ENCODE measurements at places on chromosomes 12 and 14. TPM values are rescaled to one million over a fixed set of nuclear protein-coding genes. Genes with fewer than 3 reads are reported as not detected.

DNA sequence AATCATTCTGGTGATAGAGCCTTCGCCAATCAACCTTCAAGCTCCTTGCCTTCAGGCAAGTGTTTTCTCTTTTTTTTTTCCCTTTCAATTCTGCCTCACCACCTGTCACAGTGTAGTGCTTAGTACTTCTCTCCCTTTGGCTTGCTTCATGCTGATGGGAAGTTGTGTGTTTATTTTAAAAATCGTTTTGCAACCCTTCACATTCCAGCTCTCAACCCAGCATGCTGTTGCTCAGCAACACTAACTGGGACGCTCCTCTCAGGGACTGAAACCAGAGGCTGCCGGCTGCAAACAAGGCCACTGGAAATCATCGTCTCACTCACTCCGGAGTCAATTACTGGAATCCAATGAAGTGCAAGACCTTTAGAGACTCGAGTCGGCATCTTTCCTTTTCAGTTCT, 342.7 kb downstream of the PRKD1 start:
- no peak for DNase-seq

DNA sequence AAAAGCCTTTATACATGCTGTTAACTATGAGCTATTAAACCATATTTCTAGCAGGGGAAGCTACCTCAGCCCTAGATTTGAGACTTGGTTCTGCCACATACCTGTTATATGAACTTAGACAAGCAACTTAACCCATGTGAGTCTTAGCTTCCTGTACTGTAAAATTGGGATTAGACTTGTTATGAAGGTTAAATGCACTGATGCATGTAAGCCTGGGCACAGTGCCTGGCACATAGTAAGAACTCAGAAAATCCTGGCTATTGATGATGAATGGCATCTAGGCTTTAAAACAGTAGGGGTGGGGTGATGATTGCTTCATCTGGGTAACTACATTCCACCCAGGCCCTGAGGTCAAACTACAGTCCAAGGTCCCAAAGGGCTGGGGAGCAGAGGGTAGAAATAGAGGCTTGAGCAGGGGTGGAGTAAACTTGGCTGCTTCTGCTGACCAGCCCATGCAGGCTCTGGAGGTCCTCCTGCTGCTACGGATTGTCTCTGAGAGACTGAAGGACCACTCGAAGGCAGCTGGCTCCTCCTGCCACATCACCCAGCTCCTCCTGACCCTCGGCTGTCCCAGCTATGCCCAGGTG, 11.3 kb downstream of the ESPL1 start:
- DNase-seq: no peak

Gene SERPINA3
- 2.6 TPM for total RNA-seq

Gene KIF26A
- total RNA-seq: 0.05 TPM

Gene ALDH1L2
- total RNA-seq: 13.2 TPM

- no peak for DNase-seq
Observed at GRCh38 chr12:109689426-109689825, 24.2 kb upstream of the FAM222A start.

- no peak for DNase-seq
Observed at GRCh38 chr12:27178255-27178654, 65.8 kb upstream of the STK38L start.

- no peak for DNase-seq
Observed at GRCh38 chr12:3177778-3178425, 100.7 kb downstream of the TSPAN9 start.

- DNase-seq: no peak
Observed at GRCh38 chr14:69769623-69770022, 2.7 kb downstream of the SRSF5 start.

DNA sequence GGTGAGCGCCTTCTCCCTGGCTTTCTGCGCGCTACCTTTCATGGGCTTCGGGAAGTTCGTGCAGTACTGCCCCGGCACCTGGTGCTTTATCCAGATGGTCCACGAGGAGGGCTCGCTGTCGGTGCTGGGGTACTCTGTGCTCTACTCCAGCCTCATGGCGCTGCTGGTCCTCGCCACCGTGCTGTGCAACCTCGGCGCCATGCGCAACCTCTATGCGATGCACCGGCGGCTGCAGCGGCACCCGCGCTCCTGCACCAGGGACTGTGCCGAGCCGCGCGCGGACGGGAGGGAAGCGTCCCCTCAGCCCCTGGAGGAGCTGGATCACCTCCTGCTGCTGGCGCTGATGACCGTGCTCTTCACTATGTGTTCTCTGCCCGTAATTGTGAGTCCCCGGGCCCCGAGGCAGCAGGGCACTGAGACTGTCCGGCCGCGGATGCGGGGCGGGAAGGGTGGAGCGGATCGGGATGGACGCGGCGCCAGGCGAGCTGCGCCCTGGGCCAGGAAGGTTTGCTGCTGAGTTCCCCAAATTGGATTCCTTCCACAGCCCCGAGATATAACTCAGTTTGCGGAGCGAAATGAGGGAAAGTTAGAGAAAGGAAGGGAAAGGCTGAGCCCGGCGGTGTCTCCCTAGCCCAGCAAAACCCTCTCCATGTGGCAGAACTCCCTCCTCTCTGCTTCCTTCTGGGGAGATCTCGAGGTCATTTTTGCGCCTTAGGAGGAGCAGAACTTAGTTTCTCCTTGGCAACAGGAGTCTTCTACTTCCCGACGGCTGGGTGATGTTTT, 972 bp downstream of the PTGDR start:
- no peak for DNase-seq

DNA sequence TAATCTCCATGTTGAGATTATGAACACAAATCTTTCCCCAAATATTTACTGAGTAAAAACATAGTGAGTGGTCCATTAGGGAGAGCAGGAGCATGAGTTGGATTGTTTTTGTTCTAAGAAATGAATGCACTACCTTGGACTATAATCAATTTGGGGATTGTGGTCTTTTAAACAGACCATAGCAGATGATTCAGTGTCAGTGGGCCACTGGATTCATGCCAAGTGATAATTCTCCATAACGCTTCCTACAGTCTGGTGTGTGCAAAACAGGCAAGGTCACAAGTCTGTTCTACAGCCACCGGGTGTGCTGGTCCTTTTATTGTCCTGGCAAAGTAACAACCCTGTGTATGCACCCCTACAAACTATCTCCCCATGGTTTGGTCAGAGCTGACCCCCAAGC, 266.3 kb downstream of the APAF1 start:
- DNase-seq: no peak

Gene NOXRED1
- total RNA-seq: 0.21 TPM

Gene CCDC85C
- 3.4 TPM for total RNA-seq

Gene COL2A1
- total RNA-seq: 0.66 TPM

- peak; percentile 53 for DNase-seq
Observed at GRCh38 chr12:104669851-104670337, 213.1 kb downstream of the CHST11 start.

DNA sequence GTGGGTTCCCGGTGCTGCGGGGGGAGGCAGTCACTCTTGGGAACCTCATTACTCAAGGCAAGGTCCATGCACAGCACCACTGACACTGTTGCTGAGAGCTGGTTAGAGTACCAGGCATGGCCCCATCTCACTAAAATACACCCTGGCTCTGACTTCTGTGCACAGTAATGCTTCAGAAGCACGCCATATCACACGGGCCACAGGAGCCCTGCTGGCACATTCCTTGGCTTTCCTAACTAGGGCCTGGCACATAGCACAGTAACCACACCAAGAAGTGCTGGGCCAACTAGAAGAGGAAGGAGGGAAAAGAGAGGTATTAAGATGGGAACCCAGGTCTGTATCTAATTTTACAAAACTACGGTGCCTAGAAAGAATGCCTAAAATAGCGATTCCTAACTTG, 13.5 kb upstream of the RAB35 start:
- no peak for DNase-seq

Gene HCAR1
- total RNA-seq: 0.05 TPM

DNA sequence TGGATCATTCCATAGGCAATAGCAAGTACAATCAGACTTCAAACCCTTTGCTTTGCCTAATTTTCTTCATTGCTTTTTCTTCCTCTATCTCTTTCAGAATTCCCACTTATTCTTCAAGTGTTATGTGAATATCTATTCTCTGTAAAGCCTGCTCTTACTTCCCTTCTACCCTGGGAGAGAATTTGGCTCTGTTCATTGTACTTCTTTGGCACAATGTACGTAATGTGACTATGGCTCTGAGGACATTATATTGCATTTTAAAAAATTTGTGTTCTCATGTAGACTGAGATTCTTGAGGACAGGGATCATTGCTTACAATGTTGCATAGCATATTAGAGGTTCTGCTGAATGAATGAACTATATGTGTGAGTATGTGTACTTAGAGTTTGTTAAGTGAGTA, 16.9 kb upstream of the PRICKLE1 start:
- DNase-seq: no peak

Measured in GM12878 (cell line).